ENCODE measurements at places on chromosomes 4 and X. TPM values are rescaled to one million over a fixed set of nuclear protein-coding genes. Genes with fewer than 3 reads are reported as not detected.

Gene BLOC1S4
- 10.1 TPM for total RNA-seq

Gene EFHC2
- 0.46 TPM for total RNA-seq

Gene P2RY10
- 65.7 TPM for total RNA-seq

- DNase-seq = no peak
Observed at GRCh38 chr4:140996766-140997165, 136.5 kb downstream of the RNF150 start.

GRCh38 chr4:8831221-8832112, 40.2 kb downstream of the HMX1 start:
- DNase-seq = no peak

- DNase-seq = no peak
Observed at GRCh38 chr4:155921597-155921996, 18.1 kb downstream of the TDO2 start.

DNA sequence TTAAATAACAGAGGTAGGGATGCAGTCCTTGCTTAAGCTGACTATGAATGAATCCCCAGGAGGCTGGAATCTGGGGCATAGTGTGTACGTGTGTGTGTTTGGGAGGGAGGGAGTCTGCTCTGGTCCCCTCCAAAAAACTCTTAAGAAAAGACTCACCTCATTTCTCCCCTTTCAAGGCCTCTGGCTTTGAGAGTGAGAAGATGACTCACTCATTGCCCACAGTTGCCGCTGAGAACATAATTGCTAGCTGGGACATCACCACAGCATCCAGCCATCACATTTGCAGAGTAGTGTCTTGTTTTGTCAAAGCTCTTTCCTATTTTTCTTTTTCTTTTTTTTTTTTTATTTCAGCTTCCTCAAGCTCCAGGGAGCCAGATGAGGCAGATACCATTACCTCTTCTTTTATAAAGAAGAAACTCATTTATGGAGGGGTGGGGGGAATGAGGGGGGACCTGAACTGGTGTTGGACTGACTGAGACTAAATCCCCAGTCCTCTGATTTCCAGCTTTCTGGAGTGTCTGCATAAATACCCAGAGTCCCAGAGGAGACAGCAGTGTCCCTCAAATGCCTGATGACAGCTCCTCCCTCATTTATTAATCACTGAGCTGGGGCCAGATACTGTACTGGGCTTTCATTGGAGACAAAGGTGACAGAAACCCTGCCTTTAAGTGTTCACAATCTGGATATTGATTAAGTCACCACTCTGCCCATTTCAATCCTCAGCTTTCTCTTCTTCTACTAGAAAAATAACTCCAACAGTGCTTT, 61.9 kb upstream of the LAS1L start:
- peak; percentile 70 for DNase-seq

DNA sequence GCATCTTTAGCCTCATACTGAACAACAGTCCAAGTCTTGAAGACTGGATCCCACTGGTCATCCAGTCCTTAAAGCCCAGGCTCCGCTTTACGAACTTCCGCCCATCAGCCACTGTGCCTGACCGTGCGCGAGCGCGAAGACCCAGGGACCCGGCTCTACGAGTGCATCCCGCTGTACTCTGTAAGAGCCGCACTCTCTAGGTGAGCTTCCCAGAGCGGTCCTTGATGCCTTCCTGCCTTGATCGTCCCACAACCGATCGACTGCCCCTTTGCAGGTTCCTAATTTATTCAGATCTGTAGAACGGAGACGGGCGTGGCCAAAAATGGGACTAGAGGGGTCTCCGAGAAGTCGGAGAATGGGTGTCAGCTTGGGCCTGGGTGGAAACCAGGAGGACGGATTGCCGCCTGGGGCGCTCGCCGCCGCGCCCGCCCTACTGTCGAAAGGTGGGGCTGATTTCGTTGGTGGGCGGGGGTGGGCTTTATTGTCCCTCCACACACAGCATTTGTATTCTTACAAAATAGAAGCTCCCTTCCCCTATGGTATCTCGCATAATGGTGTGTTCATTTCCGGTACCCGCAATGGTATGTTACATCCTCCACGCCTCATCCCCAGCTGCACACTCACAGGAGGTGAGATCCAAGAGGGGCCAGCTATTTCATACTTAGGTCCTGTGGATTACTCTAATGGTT, 42.3 kb upstream of the FAM156A start:
- DNase-seq = no peak

DNA sequence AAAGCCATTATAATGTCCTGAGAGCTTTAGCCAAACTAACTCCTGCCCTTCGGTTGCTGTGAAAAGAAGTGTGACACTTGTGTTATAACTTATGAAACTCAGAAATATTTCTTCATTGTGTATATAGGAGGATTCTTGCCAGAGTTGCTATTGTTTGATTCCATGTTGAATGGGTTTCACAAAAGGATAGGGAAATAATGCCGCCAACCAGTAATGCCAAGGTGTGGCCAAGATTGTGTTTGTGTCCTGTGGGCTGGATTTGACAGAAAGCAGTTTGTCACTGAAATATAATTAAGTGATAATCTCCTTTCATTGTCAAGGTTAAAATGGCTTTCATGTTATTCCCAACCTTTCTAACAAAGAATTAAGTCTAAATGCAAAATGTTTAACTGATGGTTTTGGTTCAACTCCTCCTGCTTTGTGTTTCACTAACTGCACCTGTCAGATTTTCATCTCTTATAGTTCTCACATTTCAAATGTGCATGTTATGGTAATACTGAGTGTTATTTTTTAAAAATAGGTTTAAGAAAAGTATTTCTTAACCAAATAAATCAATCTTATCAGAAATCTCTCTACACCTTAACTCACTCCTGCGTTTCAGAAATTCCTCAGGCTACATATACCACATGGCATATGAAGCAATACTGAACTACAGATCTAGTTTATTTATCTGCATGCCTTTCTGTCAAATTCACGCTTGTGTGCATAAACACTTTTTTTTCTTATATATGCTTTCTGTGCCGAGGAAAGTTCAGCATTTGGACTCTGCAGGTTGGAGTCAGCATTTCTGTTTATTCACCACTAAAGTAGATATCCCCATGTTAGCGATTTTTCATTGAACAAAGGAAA, at the start of gene CLDN22:
TSS of gene CLDN22 (minus strand) at position 66 of the 849 bp plus-strand sequence. CDS start at position 8, 58 bp downstream.
- no peak for DNase-seq

GRCh38 chrX:129316461-129316860, 206.8 kb downstream of the SMARCA1 start:
- DNase-seq = no peak

- DNase-seq = no peak
Observed at GRCh38 chr4:176575141-176575730, 217.5 kb downstream of the VEGFC start.

Data from activated CD4-positive, alpha-beta T cell treated with anti-CD3 and anti-CD28 coated beads for 36 hours (primary cell).